SK-N-SH treated with all-trans-retinoic acid at 6 μM for 48 hours (cell line): ENCODE measurements at places on chromosomes 7 and 10.
A peak's percentile ranks its signal among the peaks of the same experiment; 100 is the strongest.

DNA sequence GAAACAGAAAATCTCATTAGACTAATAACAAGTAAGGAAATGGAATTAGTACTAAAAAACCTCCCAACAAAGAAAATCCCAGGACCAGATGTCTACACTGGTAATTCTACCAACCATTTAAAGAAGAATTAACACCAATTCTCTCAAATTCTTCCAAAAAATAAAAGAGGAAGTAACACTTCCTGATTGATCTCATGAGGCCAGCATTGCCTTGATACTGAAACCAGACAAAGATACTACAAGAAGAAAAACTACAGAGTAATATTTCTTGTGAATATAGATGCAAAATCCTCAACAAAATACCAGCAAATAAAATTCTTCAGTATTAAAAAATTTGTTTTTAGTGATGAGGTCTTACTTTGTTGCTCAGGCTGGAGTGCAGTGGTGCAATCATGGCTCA is 21.3 kb downstream of the GCK start:
- no peak for ATAC-seq

DNA sequence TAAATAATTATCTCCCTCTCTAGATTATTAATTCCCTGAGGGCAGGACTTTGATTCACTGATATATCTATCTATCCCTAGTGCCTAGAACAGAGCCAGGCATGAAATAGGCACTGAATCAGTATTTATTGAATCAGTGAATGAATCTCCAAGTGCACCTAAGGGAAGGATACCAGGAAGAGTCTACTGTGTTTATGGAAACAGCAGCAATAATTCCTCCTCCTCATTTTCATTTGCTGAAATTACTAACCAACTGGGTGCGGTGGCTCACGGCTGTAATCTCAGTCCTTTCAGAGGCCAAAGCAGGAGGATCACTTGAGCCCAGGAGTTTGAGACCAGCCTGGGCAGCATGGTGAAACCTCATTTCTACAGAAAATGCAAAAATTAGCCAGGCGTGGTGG is 161.2 kb downstream of the TCF7L2 start:
- ATAC-seq: no peak

- no peak for ATAC-seq
Observed at GRCh38 chr7:55483046-55483445, 89.3 kb downstream of the VOPP1 start.

GRCh38 chr7:139104091-139104450 is 5.4 kb downstream of the ZC3HAV1 start:
- ATAC-seq: no peak

DNA sequence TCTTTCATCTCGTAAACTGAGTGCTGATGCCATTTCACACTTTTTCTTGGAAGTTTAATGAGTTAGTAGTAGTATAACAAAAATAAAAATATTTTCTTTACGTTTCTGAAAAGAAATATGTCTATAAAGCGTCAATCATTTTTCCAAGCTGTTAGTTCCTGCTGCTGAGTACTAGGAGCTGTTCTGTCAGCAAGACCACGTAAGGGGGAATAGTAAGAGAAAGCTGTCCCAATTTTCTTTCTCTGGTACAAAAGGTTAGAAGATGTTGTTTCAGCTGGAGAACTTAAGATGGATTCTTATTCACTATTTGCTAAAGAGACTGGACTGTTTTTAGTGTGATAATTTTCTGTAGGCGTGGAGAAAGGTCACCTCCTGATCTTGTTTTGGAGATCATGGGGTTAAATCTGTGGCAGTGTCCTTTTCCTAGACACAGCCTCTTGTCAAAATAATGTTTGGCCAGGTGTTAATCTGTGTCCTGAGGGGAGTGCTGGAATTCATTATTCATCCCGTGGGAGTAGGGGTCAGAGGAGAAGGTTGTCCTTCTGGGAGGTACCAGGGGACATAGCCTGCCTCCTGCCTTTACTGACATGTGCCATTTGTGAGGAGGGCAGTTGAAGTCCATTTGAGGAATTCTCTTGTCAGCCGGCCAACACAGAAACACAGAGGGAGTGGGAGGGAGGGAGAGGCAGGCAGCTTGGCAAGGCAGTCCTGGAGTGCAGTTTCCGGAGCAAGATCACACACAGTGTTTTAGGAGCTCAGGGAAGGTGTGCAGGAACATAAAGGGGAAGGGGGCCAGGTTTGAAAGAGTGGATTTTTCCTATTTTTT is 368.7 kb downstream of the AUTS2 start:
- peak; percentile 83 for ATAC-seq

DNA sequence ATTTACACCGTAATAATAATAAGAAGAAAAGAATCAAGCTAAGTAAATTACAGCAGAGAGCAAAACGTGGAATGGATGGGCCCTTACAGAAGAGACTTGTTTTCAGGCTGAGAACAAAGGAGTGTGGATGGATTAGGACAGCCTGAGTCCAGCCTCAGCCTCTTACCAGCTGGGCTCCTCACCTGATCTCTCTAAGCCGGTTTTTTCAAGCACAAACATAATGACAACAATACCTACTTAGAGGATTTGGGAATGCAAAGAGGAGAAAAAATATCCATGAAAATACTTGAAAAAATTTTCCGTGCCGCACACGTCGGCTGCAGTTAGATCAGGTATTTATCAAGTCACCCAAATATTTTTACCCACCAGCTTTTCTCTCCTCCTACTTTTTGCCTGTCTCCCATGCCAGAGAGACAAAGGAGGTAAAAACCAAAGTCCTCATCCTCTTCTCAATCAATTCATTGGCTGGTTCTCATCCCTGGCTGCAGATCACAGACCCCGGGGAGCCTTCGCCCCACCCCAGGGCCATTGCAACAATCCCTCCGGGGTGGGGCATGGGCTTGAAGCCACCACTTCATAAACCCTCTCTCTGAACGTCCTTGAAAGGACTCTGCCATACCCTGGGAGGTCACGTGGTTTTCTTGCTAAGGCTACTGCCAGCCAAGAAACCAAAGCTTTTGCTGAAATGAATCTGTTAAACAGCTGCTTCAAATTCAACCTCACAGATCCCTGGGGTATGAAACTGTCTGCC is 29.7 kb upstream of the GTF2I start:
- ATAC-seq: peak; percentile 58

GRCh38 chr10:4080225-4080805 is 295.3 kb upstream of the KLF6 start:
- no peak for ATAC-seq

DNA sequence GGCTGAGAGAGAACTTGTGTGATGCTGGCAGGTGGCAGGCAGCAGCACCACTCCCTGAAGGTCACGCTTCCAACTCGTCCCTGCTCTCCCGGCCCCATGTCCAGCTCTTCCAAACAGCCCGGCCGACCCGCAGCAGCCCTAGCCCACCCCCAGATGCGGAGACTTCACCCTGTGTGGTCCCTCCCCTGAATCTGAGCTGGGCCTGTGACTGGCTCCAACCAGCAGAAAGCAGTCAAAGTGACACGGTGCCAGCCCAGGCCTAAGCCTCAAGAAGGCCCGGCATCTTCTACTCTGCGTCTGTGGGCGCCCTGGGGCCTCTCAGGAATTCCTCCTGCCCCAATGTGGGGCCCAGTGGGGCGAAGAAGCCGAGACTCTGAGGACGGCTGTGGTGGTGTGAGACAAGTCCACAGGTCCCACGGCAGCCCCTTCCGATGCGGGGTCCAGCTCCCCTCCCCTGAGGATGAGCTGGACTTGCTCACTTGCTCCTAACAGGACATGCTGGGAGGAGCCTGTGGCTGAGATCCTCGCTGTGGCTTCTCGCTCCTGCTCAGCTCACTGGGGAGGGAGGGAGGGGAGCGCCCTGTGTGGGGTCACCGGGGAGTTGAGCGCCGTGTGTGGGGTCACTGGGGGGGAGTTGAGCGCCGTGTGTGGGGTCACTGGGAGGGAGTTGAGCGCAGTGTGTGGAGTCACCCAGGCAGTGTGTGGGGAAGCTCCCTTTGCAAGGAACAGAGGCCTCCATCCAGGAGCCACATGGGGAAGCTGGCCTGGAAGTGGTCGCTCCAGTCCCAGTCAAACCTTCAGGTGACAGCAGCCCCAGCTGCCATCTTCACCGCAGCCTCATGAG is 9.5 kb downstream of the STK32C start:
- no peak for ATAC-seq

DNA sequence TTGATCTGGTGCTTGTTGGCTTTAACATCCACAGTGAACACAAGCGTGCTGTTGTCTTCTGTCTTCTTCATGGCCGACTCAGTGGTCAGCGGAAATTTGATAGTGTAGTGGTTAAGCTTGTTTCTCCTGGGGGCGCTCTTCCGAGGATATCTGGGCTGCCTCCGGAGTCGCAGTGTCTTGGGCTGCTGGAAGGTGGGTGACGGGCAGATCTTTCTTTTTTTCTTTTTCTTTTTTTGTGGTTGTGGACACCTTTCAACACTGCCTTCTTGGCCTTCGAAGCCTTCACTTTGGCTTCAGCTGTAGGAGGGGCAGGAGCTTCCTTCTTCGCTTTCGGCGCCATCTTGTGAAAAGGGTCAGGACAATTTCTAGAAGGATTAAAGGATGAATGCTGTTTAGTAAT is 23.8 kb upstream of the RPA3 start:
- ATAC-seq: no peak

DNA sequence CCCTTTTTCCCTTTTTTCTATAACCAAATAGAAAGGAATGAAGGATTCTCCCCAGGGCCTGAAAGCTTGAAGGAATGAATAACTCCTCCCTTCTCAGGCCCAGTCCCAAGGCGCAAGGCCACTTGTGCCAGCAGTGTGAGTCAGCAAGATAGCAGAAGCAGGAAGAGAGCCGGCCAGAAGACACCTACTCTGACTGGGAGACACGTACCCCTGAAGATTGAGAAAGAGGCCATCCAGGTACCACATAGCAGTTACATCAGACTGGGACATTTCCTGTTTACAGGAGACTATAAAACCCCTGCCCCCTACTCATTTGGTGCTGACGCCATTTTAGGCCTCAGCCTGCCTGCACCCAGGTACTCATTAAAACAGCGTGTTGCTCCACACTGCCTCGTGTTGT is 65.5 kb downstream of the LRRC17 start:
- ATAC-seq: peak; percentile 84

DNA sequence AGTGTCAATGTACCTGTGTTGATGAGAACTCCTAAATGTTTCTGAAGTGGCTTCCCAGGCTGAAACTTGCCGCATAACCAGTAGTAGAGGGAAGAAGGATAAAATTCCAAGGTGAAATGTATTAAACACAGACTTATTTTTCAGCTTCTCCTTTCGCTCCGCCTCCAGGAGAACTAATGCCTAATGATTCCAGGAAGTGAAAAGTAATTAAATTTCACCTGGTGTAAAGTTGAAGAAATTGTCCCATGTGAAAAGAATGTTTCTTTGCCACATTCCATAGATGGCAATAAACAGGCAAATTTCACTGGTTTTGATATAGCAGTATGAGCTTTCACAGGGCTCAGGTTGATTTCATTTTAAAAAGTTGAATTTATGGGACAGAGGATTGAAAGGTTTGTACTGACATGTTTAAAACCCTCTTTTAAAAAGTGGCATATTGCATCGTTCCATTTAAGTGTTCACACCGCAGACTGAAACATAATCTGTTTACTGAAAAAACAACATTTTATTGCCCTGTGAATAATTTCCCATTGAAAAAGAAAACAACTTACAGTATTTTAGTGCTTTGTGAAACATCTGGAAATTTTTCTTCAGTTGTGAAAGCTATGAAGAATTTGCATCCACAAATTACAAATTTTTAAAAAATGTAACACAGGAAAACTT is 453.4 kb upstream of the NFE2L3 start:
- ATAC-seq: no peak

GRCh38 chr7:33744293-33745075 is 160.9 kb upstream of the BMPER start:
- ATAC-seq: no peak

DNA sequence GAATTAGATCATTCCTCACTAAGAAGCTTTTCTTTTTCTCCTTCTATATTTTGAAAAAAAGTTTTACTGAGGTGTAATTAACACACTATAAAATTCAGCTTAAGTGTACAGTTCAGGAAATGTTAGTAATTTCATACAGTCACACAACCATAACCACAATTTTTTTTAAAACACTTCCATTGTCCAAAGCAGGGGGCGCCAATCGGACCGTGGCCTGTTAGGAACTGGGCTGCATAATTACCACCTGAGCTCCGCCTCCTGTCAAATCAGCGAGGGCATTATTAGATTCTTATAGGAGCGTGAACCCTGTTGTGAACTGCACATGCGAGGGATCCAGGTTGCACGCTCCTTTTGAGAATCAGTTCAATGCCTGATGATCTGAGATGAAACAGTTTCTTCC is 427.1 kb downstream of the TFEC start:
- no peak for ATAC-seq

- ATAC-seq: no peak
Observed at GRCh38 chr10:67669978-67670377, 26.0 kb downstream of the CTNNA3 start.

DNA sequence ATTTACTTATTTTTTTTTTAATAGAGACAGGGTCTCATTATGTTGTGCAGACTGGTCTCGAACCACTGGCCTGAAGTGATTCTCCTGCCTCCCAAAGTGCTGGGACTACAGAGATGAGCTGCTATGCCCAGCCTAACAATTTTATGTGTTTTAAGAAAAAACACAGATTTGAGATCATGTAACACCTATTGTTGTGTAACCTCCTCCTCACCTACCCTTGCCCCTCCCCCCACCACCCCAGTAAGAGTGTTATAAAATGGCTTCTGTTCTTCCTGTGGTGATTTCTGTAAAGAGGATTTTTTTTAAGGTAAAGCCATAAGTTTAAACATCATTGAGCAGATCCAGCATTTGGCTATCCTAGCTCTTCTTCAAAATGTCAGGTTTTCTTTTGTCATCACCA is 7.6 kb downstream of the ARMC10 start:
- no peak for ATAC-seq

DNA sequence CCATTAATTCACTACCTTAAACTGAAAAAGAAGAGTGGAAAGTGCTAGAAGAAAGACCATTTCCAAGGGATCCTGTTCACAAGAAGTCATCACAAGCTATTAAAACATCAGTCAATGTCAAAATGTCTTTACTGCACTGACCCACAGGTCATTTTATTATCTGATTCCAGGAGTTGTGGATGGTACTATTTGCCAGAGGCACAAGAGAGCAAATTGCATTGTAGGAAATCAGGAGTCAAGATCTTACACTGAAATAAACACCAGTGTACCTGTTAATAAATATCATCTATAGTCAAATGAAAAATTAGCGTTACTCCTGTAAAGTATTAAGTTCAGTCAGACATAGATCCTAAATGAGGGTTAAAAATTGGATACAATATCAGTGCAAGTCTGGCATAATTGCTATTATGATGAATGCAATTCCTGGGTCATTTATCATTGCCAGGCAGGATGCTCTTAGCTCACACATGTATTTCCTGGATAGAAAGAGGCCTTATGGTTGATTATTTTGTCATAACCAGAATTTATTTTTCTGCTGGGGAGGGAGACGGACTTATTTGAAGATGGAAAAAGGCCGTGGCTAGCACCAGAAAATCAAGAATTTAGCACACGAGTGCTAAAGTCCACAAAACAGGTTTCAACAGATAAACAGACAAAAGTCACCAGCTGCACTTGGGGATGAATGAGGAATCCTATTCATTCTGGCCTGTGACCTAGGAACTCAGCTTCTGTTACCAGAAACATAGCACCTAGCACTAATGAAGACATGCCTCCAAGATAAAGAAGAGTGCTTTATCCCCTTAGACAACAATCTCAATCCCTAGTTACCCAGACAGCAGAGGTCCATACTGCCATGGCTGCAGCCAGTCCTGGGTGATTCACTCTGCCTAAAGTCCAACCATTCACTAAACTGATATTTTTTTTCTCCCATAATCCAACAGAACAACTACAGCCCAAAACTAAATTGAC is 683.1 kb upstream of the POM121L12 start:
- no peak for ATAC-seq

GRCh38 chr10:97726636-97727178 is 10.2 kb upstream of the ZFYVE27 start:
- no peak for ATAC-seq

- ATAC-seq: no peak
Observed at GRCh38 chr7:127254163-127254684, 1.5 kb upstream of the GRM8 start.
